ENCODE measurements at places on chromosomes 5 and 9.

DNA sequence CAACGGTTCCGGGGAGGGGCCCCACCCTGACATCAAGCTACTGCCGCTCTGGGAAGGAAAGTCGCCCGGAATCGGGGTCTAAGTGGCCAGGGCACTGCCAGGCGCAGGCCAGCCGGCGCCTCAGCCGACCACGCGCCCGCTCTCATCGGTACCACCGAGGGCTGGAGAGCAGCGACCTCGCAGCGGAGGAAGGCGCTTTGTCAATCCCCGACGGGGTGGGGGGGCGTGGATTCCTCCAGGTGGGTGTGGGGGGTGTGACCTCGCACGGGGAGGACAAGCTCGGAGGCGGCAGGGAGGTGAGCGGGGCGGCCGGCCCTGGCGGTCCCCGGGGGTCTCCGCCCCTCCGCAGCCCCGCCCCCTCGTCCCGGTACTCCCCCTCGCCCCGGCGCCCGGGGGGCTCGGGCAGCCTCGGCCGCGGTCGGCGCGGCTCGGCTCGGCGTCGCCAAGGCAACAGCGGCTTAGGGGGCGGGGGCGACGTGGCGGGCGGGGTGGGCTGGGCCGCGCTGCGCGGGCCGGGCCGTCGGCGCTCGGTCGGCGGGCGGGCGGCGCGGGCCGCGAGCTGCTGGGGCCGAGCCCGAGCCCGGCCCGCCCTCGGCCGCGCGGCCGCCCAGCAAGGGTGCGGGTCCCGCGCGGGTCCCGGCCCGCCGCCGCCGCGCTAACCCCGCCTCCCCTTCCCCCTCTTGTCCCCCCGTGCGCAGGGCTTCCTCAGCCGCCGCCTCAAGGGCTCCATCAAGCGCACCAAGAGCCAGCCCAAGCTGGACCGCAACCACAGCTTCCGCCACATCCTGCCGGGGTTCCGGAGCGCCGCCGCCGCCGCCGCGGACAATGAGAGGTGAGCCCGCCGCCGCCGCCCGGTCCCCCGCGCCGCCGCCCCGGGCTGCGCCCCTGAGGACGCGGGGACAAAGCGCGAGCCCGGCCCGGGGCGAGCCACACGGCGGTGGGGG, 47.5 kb downstream of the DAB2IP start:
- DNase-seq = peak; percentile 92

DNA sequence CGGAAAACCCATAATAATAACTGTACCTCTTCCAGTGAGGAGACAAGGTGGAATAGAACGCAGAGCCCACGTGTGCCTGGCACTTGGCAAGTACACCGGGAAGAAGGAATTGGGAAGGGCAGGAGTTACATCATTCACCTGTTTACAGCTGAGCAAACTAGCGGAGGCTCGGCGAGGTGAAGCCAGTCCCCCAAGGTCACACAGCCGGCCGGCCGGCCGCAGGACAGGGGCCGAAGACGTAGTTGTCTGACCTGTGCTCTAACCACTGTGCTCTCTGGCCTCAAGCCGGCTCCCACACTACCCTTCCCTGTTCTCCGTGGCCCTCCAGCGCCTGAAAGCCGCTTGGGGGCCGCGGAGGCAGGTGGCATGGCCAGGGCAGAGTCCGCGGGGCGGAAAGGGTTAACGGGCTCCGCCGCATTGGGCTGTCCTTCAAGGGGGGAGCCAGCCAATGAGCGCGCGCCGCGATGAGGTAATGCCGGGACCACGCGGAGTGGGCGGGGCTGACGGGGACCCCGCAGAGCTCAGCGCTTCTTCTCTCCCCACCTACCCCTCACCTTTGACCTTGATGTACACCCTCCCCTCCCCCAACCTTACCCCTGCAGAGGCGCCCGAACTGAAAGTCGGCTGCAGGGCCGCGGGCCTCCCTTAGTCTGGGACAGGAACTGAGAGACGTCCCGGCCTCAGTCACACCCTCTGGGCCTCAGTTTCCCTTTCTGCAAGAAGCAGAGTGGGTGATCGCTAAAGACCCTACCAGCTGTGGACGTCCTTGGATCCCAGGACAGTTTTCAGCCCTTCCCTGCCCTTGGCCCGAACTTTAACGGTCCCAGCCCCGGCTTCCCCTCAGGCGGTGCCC, 125.1 kb downstream of the C9orf50 start:
- DNase-seq = peak; percentile 75

DNA sequence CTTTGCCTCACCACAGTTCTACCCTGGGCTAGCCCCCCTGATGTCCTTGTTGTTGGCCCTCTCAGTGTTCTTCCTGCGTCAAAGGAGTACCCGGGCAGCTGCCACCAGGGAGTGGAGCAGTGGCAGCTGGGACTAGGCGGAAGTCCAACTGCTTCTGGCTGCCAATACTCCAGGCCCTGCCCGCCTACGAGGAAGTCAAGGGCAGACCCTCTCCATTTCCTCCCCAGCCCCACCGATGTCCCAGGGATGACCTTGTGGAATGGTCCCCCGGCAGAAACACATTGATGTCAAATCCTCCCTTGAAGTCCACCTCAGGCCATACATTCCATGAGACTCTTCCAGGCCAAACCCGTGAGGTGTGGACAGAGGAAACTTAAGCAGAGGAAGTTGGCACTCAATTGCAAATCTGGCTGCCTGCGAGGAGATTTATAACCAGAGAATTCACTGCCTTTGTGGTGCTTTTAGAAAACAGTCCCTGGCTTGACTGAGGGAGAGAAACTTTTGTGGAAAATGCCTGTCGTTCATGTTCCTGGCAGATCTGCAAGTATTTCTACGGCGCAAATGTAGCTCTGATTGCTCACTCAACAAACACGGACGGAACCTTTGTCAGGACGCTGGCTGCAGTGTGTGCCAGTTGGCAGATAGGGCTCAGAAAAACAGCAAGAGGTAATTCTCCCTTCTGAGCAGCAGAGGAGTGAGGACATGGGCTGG, 339.7 kb downstream of the RAB3C start:
- DNase-seq = no peak

GRCh38 chr5:33023649-33024048, 312.5 kb downstream of the NPR3 start:
- DNase-seq = no peak

- DNase-seq = no peak
These were observed 13.2 kb downstream of the CSF1R start for GRCh38 chr5:150073086-150073625.

- DNase-seq = no peak
These were observed 1342.1 kb upstream of the C9orf72 start for GRCh38 chr9:28915202-28915930.

DNA sequence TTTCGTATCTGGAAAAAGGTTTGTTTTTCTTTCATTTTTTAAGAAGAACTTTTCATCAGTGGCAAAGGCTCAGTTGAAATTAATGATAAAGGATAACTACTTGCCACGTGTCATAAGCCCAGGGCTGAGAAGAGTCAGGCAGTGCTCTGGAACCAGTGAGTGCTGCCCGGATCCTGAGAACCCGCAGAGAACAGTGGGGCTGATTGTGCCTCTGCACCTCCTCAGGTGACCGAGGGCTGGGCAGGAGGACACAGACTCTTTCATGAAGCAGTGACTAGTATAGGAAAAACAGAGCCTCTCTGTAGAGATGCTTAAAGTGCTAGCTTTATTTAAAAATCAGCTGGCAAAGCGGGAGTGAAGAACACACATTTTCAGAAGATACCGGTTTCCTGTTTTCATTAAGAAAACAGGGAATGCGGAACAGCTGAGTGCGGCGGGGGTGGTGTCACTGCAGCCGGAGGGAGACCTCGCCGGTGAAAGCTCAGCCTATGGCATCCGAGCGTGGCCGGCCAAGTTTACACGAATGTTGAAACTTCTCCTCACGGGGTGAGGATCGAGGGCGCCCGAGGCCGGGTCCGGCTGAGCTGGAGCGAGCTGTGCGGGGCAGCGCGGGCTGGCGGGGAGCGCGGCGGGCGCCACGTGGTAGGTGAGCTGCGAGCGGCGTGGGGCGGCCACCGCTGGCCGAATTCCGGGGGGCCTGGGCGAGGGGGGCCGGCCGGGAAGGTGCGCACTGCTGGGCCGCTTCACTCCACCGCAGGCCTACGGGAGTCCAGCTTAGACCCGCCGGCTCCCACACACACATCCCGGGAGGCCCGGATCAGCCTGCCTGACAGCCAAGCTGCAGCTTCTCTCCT, 134.7 kb upstream of the DMRT1 start:
- DNase-seq = peak; percentile 41

DNA sequence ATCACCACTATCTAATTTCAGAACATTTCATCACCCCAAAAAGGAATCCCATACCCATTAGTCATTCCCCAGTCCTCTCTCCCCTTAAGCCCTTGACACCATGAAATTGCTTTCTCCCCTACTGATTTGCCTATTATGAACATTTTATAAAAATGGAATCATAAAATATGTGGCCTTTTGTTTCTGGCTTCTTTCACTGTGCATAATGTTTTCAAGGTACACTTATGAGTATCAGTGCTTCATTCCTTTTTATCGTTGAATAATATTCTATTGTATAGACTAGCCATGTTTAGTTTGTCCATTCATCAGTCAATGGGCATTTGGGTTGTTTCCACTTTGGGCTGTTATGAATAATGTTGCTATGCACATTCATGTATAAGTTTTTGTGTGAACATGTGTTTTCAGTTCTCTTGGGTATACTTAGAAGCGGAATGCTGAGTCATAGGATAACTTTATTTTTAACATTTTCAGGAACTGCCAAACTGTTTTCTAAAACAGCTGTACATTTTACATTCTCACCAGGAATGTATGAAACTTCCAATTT, 40.4 kb upstream of the FGF1 start:
- DNase-seq = peak; percentile 11

DNA sequence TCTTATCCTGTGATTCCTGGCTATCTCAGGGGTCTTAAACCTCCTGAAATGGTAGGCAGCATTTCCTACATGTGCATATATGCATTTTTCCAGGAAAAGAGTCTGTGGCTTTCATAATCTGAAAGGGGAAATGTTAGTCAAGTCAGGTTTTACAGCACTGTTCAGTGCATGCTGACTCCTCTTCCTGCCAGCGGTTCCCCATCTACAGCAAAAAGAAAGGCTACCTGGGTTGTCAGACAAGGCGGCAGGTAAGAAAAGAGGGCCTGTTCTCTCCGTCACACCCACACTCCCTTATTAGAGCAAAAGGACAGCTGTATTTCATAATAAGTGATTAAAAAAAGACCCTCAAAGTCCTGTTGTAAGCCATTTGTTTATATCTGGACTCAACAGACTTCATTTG, 4.3 kb upstream of the SPATA6L start:
- no peak for DNase-seq

DNA sequence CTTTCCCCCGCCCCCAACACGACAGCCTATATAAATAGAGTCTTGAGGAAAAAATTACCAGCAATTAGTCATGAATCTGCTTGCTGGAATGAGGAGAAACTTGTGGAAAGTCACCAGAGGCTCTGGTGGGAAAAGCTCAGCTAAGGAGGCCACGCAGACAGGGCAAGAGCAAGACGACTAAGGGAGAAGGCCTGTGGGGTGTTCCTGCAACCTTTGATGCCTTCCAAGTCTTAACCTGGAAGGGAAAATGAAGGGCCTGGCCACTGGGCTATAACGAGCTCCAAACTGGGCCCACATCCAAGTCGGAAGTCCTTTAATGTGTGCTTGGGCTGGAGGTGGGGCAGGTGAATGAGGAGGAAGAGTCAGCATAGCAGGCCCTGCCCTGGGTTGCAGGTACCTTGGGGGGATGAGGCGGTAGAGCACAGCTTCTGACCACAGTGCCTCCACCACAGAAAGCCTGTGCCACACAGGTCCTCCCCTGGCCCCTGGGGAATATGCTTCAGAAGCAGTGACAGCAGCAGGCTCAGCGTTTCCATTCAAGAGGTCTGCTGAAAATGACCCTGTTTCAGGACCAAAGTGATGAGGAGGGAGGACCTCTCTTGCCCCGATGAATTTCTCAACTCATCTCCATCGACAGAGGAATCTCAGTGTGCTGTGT, 92.8 kb upstream of the LRRTM2 start:
- DNase-seq = no peak

GRCh38 chr5:177428574-177429217, 2.2 kb downstream of the GRK6 start:
- no peak for DNase-seq

- no peak for DNase-seq
These were observed 31.0 kb upstream of the GNA14 start for GRCh38 chr9:77679088-77679487.

DNA sequence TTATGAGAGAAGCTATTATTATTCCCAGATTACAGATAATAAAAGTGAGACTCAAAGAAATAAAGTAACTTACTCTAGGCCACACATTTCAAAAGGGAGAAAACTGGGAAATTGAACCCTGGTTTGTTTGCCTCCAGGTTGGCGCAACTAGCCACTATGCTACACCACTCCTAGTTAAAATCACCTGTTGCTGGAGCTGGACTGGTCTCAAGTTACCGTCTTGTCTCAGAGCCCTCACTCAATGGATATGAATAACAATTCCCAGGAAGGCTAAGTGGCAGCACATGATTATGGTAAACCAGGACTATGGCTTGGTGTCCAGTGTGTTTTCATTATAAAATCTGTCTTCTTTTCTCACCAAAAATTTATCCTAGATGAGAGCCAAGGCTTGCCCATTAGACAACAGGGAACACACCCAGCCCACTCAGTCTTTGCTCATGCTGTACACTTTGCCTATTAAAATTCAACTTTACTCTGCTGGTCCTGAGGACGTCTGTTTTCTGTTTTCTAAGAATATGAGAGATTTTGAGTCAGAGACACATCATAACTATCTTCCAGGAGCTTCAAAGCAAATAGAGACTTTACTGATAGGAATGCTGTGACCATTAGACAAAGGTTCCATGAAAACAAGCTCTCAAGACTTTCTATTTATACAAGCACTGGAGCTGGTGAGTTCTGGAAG, 58.1 kb downstream of the ADRB2 start:
- no peak for DNase-seq

DNA sequence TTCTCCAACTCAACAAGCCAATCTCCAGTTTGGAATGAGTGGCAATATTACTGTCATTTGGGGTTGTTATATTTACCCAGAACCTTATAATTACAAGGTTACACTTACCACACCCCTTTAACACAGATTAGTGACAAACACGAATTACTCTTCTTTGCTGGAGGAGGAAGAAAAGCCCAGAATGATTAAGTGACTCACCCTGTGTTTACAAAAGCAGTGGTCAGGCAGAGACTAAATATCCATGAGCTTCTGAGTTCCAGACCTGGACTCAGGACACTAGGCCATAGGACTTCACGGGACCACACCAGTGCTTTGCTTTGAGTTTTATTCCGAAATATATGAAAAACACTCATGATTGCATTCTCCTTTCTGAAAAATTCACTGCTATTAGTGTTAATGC, 370.8 kb downstream of the TLE1 start:
- no peak for DNase-seq

GRCh38 chr5:10172247-10172646, 77.4 kb downstream of the ATPSCKMT start:
- DNase-seq = no peak
